ENCODE measurements at places on chromosomes 7 and 10. TPM values are rescaled to one million over a fixed set of nuclear protein-coding genes. Genes with fewer than 3 reads are reported as not detected.

Gene TUBAL3
- not detected for total RNA-seq

Gene BRAT1
- 35.9 TPM for total RNA-seq

Gene RHOBTB1
- total RNA-seq = 0.21 TPM

Gene AQP1
- 0.16 TPM for total RNA-seq

Gene GRM3
- not detected for total RNA-seq

Gene FAM25G
- total RNA-seq = not detected

- H3K36me3 ChIP-seq = no peaks in the 10 kb centered on the region
- H3K4me1 ChIP-seq = peaks cover 8% of the 10 kb centered on the region
- no peak for DNase-seq
- H3K27me3 ChIP-seq = peaks cover 49% of the 10 kb centered on the region
- H3K27ac ChIP-seq = no peak overlapping the region
- no peak overlapping the region for H3K4me3 ChIP-seq
Observed at GRCh38 chr7:73626814-73627213, 2.5 kb upstream of the MLXIPL start.

DNA sequence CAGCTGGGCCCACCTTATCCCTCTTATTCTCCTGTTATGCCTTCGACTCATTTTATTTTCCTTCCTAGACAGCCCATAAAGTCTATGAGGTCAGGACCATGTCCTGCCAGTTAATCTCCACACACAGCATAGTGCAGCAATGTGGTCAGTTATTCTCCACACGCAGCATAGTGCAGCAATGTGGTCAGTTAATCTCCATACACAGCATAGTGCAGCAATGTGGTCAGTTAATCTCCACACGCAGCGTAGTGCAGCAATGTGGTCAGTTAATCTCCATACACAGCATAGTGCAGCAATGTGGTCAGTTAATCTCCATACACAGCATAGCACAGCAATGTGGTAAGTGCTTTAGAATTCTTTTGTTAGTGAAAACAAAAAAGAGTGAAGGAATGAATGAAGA, 77.8 kb downstream of the TEX36 start:
- H3K27ac ChIP-seq = no peak overlapping the region
- no peaks in the 10 kb centered on the region for H3K4me1 ChIP-seq
- H3K36me3 ChIP-seq = no peaks in the 10 kb centered on the region
- no peaks in the 10 kb centered on the region for H3K27me3 ChIP-seq
- H3K4me3 ChIP-seq = no peak overlapping the region

DNA sequence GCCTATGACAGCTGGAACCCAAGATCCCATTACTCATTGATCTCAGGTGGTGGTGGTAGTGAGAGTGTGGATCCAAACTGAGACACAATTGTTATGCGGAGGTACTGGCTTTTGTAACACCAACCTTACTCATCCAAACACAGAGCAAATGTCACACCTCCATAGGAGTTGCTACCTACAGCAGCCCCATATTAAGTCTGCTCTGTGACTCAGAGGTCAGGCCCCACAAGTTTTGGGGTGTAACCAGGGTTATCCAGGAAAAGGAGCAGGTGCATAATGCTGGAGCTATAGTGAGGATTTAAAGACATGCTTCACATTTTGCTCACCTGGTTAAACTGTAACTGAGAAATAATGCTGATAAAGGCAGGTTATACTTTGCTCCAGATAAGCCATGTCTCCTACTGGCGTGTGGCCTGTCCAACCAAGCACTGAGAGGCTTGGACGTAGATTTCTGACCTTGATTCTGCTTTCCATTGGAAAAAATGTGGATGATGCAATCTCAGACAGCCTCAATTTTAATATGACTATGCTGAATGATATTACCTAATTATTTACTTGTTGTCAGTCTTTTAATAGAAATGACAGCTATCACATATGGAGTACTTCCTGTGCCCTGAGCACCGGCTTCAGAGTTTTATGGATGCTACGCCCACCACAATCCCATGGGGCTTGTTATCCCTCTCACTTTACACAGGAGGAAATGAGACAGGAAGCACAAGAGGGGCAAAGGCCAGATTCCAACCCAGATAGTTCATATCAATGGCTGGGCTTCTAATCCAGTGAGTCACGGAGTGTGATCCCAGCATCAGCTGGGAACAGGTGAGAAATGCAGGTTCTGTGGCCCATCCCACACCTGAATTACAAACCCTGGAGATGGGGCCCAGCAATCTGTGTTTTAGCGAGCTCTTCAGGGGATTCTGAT, 181.3 kb downstream of the CHN2 start:
- no peaks in the 10 kb centered on the region for H3K4me1 ChIP-seq
- H3K36me3 ChIP-seq = no peaks in the 10 kb centered on the region
- no peak overlapping the region for H3K27ac ChIP-seq

DNA sequence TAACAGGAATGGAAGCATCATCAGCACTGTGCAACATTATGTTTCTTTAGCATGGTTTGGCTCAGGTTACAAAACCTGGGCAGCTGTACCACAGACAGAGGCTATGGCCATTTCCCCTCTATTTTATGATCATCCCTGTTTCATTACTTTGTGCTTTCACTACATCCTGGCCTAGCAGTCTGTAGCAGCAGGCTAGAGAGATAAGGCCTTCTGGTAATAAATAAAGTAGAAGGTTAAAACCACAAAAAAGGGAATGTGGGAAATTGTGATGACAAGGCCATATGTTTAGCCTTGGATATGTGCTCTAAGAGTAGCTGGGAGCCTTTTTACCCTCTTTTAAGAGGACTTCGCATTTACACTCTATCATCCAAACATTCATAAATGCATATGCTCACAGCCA, 266.2 kb upstream of the PHF14 start:
- no peaks in the 10 kb centered on the region for H3K4me1 ChIP-seq
- no peaks in the 10 kb centered on the region for H3K36me3 ChIP-seq
- no peak for DNase-seq
- no peak overlapping the region for H3K27ac ChIP-seq
- no peaks in the 10 kb centered on the region for H3K27me3 ChIP-seq

DNA sequence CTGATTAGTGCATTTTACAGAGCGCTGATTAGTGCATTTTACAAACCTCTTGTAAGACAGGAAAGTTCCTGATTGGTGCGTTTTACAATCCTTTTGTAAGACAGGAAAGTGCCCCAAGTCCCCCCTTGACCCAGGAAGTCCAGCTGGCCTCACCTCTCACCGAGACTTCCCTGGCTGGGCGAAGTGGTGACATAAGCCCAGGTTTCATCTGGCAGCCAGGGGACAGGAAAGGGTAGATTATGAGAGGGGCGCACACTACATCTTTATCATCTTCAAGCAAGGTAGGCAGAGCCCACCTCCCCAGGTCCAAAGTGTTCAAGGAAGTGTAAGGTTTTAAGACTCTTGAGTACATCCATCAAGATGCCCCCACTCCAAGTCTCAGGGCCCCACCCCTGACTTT, 5.5 kb upstream of the GDF10 start:
- no peak overlapping the region for H3K4me3 ChIP-seq
- peaks cover under 1% of the 10 kb centered on the region for H3K27me3 ChIP-seq
- DNase-seq = no peak
- no peaks in the 10 kb centered on the region for H3K36me3 ChIP-seq
- no peak overlapping the region for H3K27ac ChIP-seq
- peaks cover 3% of the 10 kb centered on the region for H3K4me1 ChIP-seq

DNA sequence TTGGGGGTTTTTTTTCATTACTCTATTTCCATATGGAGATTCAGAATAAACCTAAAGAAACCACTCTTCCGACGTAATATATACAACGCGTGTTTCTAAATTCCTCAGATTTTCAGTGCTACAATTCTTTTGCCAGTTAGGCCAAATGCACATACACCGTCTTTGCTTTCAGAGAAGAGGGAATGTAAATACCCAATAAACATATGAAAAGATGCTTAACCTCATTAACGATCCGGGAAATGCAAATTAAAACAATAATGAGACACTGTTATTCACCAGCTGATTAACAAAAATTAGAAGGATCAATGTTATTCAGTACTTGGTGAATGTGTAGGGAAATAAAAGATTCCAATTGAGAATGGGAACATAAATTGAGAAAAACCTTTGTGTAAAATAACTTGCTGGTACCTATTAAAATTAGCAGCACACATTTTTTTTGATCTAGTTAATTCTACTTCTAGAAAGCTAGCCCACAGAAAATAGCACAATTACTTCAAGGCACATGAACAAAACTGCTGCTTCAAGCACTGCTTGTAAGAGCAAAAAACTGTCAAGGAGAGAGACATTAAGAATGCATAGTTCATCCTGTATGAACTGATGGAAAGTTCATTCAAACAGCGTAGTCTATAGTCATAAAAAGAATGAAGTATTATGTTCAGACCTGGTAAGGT, 56.7 kb downstream of the FGFR2 start:
- H3K27ac ChIP-seq = no peak overlapping the region
- no peaks in the 10 kb centered on the region for H3K36me3 ChIP-seq
- H3K4me3 ChIP-seq = no peak overlapping the region
- H3K27me3 ChIP-seq = no peaks in the 10 kb centered on the region

- DNase-seq = peak; percentile 33
- H3K27ac ChIP-seq = no peak overlapping the region
- H3K36me3 ChIP-seq = peaks cover 4% of the 10 kb centered on the region
- H3K27me3 ChIP-seq = no peaks in the 10 kb centered on the region
Observed at GRCh38 chr10:73873838-73874215, 528 bp downstream of the CAMK2G start.

GRCh38 chr7:2100278-2101208, 132.2 kb downstream of the MAD1L1 start:
- peak overlapping the region; percentile 75 for H3K27ac ChIP-seq
- no peaks in the 10 kb centered on the region for H3K27me3 ChIP-seq
- peaks cover 56% of the 10 kb centered on the region for H3K4me1 ChIP-seq

GRCh38 chr10:24363070-24363469, 154.1 kb downstream of the KIAA1217 start:
- H3K4me1 ChIP-seq = no peaks in the 10 kb centered on the region
- H3K27me3 ChIP-seq = peaks cover 5% of the 10 kb centered on the region
- no peak overlapping the region for H3K4me3 ChIP-seq

GRCh38 chr10:16845248-16845647, 28.0 kb upstream of the RSU1 start:
- H3K27ac ChIP-seq = no peak overlapping the region
- DNase-seq = no peak
- H3K36me3 ChIP-seq = no peaks in the 10 kb centered on the region
- H3K27me3 ChIP-seq = no peaks in the 10 kb centered on the region
- H3K4me1 ChIP-seq = peaks cover 6% of the 10 kb centered on the region

DNA sequence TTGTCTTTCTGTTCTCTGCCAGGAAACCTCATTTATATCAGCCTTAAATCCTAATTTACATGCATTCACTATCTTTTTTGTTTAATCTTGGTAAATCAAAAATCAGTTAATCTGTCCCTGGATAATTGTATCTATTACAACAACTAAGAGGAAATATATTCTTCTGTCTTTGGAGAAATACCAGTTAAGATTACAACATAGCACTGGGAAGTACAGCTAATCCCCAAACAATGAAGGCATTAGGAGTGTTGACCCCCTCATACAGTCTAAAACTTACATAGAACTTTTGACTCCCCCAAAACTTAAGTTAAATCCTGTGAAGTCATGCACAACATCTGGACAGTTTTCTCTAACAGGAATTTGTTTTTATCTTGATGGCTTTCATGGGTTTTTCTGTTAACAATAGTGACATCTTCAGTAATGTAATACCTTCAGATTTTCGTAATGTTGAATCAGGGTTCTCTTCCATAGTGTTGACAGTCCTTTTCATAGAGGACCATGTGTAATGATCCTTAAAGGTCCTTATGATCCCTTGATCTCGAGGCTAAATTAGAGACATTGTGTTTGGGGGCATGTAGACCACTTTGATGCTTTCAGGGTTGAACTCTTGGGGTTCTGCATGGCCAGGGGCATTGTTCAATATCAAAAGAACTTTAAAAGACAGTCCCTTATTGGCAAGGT, 24.1 kb upstream of the ABCC2 start:
- H3K27ac ChIP-seq = no peak overlapping the region
- no peak overlapping the region for H3K4me3 ChIP-seq
- no peaks in the 10 kb centered on the region for H3K27me3 ChIP-seq
- no peak for DNase-seq

DNA sequence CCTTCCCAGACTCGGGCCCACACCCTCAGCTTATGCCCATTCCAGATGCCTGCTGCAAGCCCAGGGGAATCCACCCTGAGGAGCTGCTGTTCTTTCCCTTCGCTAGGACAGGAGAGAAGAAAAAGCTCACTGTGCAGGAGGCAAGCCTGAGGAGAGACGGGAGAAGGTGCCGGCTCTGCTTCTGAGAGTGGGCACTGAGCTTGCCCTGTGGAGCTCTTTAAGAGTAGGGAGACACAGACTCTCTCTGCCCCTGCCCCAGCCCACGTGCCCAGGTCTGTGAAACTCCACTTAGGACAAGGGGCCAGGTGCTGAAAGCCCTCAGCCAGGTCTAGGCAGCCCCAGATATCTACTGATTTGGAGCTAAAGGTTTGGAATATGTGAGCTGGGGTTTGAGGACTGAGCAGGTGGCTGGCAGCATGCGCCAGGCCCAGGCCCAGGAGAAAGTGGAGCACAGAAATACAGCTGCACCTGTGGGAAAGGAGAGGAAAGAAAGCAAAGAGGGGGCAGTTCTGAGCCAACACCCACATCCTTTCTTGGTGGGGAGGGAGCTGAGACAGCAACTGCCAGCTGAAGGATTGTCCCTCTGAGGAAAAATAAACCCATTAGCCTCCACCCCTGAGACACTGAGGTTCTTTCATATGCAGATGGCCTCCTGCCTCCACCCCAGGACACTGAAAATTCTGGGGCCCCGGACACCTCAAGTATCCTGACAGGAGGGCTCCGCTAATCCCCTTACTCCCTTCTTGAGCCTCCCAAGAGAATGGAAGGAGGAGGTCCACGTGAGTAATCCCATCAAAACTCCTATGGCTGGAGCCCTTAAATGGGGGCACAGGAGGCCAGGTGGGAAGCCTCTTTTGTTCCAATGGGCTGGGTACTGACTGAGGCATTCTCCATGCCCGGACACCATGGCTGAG, 7.3 kb downstream of the POLL start:
- peaks cover 19% of the 10 kb centered on the region for H3K36me3 ChIP-seq
- no peak for DNase-seq
- H3K27me3 ChIP-seq = no peaks in the 10 kb centered on the region
- no peak overlapping the region for H3K27ac ChIP-seq
- no peaks in the 10 kb centered on the region for H3K4me1 ChIP-seq
- H3K4me3 ChIP-seq = no peak overlapping the region

GRCh38 chr10:44516891-44517290, 132.0 kb upstream of the CXCL12 start:
- H3K27ac ChIP-seq = no peak overlapping the region
- no peak for DNase-seq
- no peak overlapping the region for H3K4me3 ChIP-seq
- H3K36me3 ChIP-seq = no peaks in the 10 kb centered on the region
- H3K27me3 ChIP-seq = no peaks in the 10 kb centered on the region

DNA sequence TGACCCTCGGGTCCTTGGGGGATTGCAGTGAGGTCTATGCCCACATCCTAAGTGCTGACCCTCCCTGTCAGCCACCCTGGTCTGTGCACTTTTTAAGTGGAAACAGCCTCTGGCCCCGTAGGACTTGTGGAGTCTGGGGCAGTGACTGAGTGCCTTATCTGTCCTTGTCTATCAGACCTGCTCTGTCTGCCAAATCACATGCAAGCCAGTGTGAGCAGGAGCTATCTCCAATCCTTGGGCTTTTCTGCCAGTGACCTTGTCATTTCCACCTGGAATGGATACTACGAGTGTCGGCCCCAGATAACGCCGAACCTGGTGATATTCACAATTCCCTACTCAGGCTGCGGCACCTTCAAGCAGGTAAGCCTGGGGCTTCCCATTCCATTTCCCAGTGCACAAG, 62.7 kb downstream of the C10orf120 start:
- no peaks in the 10 kb centered on the region for H3K36me3 ChIP-seq
- H3K4me1 ChIP-seq = no peaks in the 10 kb centered on the region
- no peak for DNase-seq
